GM10248 (cell line): ENCODE measurements at places on chromosomes 13 and 19.
A peak's percentile ranks its signal among the peaks of the same experiment; 100 is the strongest.

DNA sequence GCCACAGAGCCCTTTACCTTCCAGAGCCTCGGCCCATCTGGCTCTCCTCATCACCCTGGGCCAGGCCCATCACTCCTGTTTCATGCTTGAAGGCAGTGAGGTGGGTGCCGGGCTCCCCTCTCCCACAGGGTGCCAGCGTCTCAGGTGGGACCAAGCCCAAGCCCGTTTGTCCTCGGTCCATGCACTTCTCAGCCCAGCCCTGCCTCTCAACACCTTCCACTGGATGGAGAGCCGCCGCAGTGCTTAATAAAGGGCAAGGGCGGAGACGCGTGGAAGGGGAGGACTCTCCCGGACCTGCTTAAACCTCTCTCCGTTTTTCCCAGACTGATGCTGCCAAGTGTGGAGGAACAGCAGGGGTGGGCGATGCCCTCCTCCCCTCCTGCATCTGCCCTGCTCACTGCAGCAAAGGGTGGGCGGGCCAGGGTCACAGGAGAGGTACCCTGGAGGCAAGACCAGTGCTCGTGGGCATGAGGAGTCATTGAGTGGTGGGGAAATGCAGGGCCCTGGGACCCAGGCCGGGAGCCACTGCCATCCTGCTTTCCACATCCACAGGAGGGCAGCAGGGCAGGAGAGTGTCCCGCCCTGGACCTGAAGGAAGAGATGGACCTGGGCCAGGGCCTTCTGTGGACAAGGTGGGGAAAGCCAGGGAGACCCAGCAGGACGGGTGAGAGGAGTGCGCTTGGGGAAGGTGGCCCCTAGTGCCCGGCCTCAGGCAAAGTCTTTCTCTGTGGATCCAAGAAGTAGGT is 9.7 kb upstream of the ATP11A start:
- no peak for DNase-seq

GRCh38 chr13:45538382-45538781 is 73.6 kb downstream of the COG3 start:
- DNase-seq: no peak

DNA sequence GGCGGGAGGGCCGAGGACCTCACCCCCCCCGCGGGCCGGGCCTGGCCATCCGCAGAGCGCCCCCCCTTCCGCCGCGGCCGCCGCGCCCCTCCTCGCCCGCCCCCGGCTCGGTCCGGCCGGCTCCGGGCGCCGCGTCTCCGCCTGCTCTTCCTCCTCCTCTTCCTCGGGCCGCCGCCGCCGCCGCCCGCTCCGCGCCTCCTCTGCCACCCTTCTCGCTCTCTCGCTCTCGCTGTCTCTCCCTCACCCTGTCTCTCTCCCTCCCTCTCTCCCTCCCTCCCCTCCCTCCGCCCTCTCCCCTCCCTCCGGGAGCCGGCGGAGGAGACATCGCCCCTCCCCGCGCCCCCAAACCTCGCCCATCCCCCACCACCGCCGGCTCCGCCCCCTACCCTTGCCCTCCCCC is at the start of gene SHANK1:
Gene SHANK1, minus strand, starts transcription at position 237 of the 400 bp plus-strand sequence. CDS start 2,883 bp downstream, outside the sequence.
- DNase-seq: no peak

DNA sequence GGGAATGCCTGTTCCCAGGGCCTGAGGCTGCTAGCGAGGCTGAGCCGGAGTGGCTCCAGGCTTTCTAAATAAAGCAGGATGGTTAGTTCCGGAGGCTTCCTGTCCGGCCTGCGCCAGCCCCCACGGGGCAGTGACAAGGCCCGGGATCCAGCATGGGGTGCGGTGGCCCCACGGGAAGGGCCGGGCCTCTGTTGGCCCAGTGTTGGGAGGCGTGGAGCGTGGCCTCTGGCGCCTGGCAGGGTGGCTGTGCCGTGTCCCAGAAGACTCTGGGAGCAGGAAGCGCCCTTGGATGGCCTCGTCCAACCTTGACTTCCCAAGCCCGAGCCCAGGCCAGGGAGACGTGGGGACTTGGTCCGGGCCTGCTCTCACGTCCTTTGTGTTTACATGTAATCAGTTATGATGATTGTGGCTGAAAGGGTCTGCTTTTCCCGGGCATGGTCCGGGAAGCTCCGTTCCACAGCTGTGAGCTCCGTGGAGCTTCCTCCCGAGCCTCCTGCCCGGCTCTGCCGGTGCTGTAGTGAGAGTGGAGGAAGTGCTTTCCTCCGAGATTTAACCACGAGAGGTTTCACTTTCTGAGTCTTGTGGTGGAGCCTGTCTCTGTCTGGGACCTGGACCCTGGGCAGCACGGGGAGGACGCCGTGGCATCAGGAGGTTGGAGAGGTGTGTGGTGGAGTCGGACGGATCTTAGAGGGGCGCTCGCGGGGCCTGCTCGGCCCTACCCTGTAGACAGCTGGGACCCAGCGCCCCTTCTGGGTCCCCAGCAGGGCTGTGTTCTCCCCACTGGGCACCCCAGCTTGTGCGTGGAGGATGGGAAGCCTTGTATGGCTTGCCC is 4.6 kb downstream of the GNA11 start:
- DNase-seq: no peak

DNA sequence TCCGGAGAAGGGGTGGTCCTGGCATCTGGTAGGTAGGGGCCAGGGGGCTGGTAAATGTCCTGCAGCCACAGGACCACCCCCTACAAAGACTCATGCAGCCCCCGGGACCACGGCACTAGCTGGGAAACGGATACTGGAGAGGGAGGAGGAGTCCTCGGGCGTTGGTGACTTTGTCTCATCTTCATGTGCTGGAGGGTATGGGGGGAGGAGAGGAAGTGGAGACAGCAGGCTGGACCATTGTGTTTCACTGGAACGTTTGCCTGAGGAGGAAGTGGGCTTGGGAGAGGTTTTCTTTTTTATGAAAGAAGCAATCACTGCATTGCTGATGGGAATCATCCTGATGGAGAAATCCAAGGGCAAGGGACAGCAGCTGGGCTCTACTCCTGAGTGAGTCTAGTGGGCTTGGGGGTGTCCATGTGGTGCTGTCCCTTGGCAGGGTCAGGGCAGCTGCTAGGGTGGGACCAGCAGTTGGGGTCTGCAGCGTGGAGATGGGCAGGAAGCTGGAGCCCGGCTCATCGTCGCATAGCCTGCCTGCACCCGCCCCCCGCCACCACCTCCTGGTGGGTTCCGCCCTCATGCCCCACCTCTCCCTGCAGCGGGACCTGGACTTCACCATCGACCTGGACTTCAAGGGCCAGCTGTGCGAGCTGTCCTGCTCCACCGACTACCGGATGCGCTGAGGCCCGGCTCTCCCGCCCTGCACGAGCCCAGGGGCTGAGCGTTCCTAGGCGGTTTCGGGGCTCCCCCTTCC is 1.7 kb upstream of the ADM5 start:
- no peak for DNase-seq

DNA sequence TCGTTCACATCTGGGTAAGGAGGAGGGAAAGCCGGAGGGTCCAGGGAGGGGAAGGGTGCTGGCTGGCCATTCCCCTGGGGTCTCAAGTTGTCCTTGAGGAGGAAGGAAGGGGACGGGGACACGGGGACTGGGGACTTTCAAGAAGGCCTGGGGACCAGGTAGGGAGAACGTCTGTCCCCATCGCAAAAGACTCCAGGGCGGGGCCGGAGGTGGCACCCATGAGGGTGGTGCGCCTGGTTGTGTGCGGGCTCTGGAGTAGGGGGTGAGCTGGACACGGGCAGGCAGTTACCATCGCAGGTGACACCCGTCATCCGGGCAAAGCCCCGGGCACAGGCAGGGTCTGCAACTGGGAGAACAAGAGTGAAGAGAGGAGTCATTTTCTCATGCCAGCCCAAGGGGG is 23.4 kb downstream of the FBN3 start:
- DNase-seq: no peak

GRCh38 chr13:50070186-50070585 is 54.9 kb downstream of the KCNRG start:
- DNase-seq: no peak

DNA sequence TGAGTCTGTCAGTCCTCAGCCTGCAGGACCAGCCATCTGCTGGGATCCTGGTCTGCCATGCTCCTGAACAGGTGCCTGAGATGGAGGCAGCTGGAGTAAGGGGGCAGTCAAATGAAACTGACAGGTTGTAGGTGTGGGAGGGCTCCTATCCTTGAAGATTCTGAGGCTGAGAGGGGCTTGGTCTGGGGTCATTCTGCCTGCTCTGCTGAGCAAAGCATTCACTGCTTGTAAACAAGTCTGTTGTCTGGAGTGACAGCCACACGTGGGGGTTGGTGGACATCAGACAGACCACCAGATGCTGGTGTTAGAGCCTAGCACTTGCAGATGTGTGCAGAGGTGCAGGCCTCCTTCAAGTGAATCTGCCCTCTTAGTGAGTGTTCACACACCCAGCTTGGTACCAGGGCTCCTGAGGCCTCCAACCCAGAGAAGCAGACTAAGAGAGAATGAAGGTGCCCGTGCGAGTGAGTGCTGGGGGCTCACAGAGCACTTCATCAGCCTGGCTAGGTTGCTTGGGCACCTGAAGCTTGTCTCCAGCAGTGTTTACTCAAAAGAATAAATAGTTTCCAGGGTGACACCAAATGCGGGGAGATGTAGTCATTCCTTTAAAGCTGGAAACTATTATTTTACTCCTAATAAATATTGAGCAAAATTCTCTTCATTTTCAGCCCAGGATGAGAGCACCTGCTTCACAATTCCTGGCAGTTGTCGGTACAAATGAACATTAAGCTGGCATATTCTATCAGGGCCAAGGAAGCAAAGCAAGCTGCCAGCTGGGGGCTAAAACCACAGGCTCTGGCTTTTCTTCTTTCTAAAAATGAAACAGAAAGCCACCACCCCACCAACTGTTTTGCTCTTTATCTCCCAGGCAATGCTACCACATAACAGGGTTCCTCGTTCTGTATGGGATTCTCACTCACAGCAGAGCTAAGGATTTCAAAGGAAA is 82.3 kb downstream of the RNASEH2B start:
- peak; percentile 48 for DNase-seq

DNA sequence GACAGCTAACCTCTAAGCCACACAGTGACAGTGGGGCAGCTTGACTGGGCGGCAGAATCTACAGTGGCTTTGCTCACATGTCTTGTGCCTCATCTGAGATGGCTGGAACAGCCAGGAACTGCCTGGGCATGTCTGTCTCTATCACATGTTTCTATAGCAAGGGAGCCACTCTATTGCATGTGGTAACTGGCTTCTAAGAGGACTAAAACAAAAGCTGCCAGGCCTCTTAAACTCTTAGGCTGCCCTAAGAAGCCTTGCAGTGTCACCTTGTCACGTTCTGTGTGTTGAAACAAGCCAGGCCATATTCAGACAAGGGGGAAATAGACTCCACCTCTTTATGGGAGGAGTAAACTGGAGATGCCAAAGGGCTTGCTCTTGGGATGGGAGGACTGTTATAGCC is 122.9 kb upstream of the MAB21L1 start:
- DNase-seq: no peak

GRCh38 chr13:75129331-75129730 is 352.6 kb downstream of the TBC1D4 start:
- DNase-seq: no peak

- DNase-seq: peak; percentile 72
Observed at GRCh38 chr19:35557539-35558399, 5.7 kb downstream of the ATP4A start.

- no peak for DNase-seq
Observed at GRCh38 chr13:80244574-80244973, 96.4 kb downstream of the SPRY2 start.

DNA sequence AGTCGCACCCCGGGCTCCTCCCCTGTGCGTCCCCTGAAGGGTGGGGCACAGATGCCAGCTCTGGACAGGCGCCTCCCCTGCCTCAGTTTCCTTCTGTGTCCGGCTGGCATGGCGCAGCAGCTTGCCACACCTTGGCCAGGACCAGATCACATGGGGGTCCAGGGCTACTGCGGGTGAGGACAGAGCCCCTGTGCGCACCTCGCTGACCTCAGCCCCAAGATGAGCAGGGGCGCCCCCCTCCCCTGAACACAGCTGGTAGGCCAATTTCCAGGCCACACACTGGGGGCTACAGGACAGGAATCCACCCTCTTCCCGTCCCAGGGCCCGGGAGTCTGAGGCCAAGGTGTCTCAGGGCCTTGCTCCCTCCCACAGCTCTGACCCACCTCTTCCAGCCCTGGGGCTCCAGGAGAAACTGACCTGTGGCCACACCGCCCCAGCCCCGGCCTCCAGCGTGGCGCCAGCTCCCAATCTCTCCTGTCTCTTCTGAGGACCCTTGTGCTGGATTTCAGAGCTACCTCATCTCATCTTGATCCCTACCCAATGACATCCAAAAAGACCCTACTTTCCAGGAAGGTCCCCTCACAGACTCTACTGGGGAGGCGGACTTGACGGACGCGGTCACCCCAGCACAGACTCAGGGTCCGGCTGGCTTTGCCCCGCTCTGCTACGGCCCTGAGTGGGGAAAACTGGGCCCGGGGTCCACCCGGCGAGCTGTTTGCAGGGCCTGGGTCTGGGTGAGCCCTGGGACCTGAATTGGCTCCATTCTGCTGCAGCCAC is 28.2 kb downstream of the SBNO2 start:
- DNase-seq: no peak
